ENCODE measurements at places on chromosomes 2 and 18.

- no peak for DNase-seq
Observed at GRCh38 chr2:239315308-239315707, 85.5 kb downstream of the HDAC4 start.

DNA sequence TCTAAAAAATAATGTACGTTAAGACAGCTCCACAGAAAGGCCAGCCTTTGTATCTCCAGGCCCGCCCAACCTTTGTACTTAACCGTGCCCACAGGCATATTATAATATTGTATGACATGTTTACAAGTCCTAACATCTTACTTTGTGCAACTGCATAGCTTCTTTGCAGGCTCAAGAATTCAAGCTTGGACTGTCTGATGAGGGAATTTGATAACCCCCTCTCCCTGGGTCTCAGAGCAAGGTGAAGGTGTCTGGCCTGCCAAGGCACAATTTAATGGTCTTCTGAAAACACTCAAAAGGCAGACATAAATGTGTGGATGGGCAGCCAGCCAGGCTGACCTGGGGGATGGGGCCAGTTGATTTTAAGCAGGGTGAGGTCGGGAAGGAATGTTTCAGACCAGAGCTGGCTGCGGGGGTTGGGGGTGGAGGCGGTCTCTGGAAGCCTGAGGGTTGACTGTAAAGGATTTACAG, 732.7 kb upstream of the FANCL start:
- no peak for DNase-seq

GRCh38 chr2:188527141-188527540, 235.5 kb downstream of the GULP1 start:
- DNase-seq: no peak

GRCh38 chr2:174142290-174142689, 106.0 kb downstream of the OLA1 start:
- no peak for DNase-seq

DNA sequence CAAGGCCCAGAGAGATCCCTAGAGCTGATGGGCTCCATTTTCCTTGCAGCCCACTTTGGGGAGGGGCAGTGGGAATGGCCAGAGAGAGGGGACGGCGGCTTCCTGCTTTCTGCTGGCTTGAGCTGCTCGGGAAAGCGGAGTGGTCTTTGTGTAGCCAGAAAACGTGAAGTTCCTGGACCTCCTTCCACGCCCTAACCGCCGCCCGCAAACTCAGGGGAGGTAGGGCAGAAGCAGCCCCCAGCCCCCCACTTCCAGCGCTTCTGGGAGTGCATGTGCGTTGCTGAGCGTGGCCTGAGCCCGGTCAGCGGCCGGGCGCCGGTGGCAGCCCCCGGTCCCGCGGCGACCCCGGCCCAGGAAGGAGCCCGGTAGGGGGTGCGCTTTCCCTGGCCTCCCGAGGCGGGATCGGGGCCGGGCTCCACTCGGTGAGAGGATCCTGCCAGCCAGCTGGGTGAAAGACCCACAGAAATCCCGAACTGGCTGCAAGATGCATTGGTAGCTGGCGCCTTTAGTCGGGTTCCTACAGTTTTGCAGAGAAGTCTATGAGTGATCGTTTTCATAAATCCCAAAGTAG, 25.3 kb upstream of the BOD1L2 start:
- DNase-seq: no peak

GRCh38 chr18:21855432-21855831, 114.8 kb downstream of the MIB1 start:
- DNase-seq: no peak

GRCh38 chr2:240713928-240714746, 22.5 kb downstream of the AQP12A start:
- DNase-seq: no peak

GRCh38 chr2:26811261-26811660, 25.4 kb downstream of the CENPA start:
- DNase-seq: no peak

DNA sequence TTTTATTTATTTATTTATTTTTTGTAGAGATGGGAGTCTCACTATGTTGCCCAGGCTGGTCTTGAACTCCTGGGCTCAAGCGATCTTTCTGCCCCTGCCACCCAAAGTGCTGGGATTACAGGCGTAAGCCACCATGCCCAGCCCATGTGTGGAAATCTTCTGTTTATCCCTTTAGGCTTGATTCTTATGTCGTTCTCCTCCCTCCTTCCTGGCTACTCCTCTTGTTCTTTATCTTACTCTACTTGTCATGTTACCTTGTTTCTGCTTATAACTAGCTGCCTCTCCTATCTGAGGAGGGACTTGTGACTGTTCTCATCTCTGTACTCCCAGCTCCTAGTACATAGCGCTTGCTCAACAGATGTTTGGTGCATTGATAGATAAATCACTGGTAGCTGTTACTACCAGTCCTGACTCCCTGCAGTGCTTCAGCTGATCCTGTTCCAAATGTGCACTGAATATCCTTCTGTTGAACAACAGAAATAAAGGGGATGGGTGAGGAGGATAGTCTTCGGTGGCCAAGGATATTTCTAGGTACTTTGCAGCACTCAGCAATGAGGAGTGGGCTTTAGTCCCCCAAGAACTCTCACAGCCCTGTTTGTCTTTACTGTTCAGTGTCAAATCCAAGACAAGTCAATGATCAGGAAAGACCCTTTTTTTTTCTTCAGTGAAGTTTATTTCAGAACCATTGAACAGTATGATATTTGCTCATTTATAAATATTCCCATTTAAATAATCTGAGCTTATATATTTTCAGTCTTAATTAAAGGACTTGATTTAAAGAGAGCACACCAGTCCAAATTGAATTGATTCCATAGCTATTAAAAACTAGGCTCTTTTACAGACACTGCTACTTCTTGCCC, 7.2 kb downstream of the IL1B start:
- peak; percentile 33 for DNase-seq

- no peak for DNase-seq
Observed at GRCh38 chr2:164302786-164303185, 318.5 kb downstream of the GRB14 start.

DNA sequence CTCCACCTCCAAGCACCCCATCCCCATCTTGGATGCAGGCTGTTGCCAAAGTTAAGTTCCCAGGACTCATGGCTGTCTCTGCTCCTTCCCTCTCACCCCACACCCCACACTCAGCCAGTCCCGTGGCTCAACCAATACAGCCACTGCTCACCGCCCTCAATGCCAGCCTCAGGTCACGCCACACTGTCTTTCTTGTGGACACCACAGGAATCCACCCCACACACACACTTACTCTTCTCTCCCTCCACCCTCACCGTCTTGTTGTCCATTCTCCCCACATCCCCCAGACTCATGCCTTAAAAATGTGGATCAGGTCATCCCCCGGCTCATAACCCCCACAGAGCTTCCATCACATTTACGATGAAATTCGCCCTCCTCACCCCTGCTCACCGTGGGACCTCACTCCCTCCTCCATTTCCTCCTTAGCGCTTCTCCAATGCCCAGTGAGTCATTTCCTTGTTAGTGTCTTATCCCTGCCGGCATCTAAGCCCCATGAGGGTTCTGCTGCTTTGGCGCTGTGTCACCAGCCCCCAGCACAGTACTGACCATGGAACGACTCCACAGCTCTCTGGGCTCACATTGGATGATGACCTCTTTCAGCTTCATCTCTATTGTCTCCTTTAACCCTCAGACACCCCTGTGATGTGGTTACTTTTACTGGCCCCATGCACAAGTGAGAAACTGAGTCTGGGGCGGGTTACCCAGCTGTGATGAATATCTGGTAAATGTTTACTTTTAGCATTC, 13.8 kb downstream of the MLPH start:
- no peak for DNase-seq

DNA sequence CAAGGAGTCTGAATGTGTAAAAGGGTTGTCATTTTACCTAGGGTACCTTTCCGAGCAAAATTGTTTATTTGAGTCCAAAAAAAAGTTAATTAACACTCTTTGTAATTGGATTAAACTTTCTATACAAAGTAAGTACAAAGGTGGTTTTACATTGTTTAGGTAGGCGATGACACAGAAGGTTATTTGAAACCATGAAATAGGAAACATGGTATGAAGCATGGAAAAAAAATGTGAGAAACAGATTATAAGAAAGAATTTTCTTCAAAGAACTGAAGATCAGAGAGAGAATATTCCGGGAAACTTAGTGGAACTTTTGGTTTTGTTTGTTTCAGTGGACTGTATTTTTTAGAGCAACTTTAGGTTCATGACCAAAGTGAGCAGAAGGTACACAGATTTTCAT, 32.7 kb downstream of the CARF start:
- DNase-seq: no peak

GRCh38 chr2:50051374-50051773, 897.1 kb upstream of the FSHR start:
- DNase-seq: no peak

DNA sequence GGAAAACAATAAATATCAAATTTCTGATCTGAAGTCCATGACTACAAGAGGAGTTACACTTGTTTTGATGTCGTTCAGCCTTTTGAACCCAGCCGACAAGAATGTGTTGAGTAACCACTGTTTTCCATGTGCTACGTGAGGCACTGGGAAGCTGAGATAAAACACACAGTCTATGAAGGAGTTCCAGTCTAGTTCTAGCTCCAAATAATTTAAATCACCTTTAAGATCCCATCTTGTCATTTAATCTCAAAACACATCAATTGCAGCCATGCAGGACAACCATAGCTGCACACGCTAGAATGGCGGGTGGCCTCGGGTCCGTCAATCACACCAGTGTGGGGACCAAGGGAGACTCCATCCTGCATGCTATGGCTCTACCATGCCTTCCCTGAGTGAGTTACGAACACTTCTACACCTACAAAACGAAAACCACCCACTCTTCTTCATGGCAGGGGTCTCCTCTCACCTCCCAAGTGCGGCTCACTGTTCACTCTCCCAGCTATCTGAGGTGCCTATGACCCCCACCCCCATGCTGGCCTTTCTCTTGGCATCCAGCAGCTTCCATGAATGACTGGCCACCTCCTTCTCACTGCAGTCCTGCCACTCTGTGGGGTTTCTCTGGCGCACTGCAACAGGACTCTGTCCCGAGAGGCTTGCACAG, 3.8 kb downstream of the FHL2 start:
- no peak for DNase-seq

DNA sequence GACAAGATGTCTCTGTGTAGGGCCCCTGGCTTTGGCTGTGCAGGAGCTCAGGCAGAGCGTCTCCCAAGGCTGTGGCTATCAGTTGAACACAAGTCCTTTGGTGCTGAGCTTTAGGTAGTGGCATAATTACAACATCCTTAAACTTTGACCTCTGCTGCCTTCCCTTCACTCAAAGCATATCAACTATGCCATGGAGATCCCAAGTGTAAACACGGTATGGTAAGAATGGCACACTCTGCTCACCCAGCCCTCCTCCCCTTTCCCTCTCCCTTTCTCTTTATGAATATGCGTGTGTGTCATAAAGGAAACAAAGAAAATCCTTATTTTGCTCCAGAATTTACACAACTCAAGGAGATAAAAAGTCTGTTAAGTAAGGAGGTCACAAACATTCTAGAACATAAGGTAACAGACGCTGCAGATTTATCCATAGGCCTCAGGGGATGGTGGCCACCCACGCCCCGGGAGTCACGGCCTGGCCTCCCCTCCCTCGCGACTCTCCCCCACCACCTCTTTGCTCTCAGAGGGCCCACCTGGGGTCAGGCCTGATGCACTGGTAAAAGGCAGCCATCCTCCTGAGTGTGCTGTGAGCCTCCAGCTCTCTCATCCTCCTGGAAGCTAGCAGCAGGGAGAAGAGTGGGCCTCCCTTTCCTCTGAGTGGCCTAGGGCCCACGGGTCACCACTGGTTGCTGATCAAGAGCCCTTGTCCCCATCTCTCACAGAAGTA, 67.3 kb downstream of the CRACDL start:
- DNase-seq: no peak

- no peak for DNase-seq
Observed at GRCh38 chr2:96159084-96159830, 14.0 kb upstream of the DUSP2 start.

DNA sequence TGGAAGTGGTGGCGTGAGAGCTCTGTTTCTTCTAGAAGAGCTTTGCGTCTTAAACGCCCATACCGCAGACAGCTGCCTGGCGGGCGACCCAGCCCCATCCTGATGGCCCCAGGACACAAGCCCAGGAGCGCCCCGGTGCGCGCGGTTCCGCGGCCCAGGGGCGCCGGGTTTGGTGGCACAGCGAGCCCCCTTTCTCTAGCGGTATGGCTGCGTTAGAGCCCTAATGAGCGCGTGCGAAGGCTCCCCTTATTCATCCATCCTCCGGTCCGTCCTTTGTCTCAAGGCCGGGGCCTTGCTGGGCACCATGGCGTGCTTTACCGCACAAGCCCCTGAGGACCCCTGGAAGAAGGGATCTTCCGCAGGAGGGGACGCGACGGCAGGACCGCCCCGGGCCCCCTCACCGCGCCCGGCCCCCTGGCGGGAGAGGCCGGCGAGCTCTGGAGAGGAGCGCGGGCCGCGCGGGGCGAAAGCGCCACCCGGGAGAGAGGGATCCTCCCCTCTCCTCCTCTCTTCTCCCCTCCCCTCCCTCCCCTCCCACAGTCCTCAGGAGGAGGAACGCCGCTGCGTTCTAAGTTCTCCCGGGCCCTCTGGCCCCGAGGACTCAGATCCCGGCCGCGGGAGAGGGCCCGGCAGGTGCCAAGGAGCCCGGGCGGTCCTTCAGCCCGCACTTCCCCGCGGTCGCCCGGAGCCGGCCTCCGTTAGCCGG, 626 bp upstream of the SLC1A4 start:
- DNase-seq: peak; percentile 47

- no peak for DNase-seq
Observed at GRCh38 chr2:212953170-212953920, 198.1 kb downstream of the IKZF2 start.

GRCh38 chr18:27135504-27136207, 49.5 kb downstream of the CHST9 start:
- DNase-seq: no peak

DNA sequence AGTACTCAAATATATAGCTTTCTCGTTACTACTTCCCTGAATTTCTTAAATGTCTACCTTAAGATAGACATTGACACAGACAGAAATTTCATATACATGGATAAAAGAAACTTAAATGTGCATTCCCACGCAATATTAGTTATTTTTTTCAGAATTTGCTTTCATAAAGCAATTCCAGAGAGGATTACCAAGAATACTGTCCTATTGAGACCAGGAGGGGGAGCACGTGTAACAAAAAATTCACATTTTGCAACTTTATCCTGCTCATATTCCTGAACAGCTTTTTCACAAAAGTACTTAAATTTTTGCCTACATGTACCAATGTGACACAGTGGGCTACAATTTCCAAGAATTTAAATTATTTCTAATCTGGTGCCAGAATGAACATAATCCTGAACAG, 30.7 kb upstream of the ERCC3 start:
- DNase-seq: no peak

DNA sequence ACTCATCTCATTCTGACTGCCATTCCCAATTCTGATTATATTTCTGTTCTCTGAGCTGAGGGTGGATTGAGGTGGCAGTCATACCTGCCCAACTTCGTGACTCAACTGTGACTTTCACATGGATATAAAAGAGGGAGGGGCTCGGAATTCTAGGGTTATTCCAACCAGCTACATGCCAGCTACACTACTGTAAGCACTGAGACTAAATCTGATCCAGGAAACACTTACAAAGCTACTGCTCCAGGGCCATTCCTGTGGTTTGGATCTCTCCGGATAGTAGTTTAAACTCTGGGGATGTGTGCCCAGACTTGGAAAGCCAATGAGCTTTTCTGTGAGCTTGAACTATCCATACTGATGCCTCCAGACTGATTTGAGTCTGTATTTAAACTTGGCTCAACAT, 7.9 kb downstream of the MAP2 start:
- no peak for DNase-seq

GRCh38 chr2:37267685-37268084, 36.2 kb downstream of the NDUFAF7 start:
- no peak for DNase-seq

- no peak for DNase-seq
Observed at GRCh38 chr2:121944072-121944831, 188.8 kb downstream of the TSN start.

- DNase-seq: no peak
Observed at GRCh38 chr2:170578606-170579005, 136.5 kb upstream of the SP5 start.

All from CD4-positive, alpha-beta T cell treated with Interferon gamma for 1 hour (primary cell).